M059J (cell line): ENCODE measurements at places on chromosomes 7 and 10. TPM values are rescaled to one million over a fixed set of nuclear protein-coding genes. Genes with fewer than 3 reads are reported as not detected.

DNA sequence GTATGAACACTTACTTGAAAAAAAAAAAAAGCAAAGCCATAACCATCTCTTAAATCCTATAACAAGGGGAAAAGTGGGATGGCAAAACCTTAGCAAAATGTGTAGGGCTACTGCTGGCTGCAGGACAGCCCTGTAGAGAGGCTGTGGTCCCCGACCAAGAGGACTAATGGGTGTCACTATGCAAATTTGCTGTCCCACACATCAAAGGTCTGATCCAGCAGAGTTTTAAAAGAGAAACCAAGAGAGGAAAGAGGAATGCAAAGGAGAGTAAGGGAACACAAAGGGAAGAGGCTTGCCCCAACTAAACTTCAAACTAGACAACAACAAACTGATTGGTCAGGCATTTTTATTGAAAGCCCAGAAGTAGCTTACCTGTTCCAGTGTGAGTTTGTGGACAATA, 3.1 kb upstream of the ZNRF2 start:
- no peak for DNase-seq

DNA sequence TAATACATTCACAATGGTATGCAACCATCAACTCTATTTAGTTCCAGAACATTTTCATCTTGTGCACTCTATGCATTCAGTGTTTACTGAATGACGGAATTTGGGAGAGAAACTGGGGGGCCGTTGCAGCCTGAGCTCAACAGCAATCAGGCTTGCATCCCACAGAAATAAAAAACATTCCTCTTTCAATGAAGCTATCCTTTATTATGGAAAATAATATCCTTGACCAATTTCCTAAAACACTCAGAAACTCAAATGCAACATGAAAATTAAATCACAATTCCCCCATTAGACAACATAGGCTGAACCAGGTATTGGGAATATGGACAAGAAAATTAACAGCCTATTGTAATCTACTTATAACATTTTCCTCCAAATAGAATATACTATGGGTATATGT, 6.3 kb upstream of the EXOC4 start:
- no peak for DNase-seq

GRCh38 chr7:98870121-98870651, 372 bp upstream of the TMEM130 start:
- peak; percentile 70 for DNase-seq

GRCh38 chr7:133051066-133051465, 30.8 kb downstream of the CHCHD3 start:
- peak; percentile 5 for DNase-seq

DNA sequence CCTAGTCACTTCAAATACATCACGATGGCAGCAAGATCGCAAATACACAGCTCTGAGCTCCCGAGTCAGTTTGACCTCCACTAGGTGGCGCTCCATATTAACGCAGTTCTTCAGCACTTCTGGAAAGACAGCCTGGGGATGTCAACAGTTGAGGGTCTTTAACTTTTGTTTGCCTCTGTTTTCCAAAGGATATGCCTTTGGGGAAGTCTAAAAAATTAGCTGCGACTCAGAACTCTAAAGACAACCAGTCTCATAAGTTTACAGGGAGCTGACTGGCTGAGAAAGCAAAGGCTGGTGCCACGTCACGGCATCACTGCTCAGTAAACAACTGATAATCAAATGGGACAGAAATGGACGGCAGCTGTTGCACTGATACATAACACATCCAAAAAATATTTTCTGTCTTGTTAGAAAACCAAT, 458.8 kb downstream of the SORCS1 start:
- peak; percentile 45 for DNase-seq

DNA sequence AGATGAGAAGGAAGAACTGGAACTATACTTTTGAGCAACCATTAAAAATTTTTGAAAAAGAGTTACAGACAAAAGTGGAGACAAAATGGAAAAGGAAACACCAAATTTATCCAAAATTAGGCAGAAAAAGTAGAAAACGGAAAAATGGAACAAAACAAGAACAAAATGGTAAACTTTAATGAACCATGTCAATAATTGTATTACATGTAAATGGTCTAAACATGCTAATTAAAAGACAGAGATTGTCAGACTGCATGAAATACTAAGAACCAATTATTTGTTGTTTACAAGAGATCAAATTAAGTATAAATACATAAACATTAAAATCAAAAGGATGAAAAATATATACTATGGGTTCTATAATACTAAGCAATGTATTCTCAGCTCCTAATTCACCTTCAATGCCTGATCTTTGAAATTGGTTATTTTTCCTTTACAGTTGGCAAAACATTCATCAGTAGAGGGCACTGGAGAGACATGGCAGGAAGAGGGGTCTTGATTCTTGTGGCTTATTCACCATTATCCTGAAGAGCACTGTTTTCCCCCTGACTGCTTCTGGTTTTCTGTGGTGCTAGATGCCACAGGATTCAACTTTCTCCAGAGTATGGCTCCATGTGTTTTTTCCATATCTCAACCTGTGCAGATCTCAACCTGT, 124.9 kb downstream of the ELFN1 start:
- DNase-seq = peak; percentile 15

GRCh38 chr7:113912876-113913275, 5.9 kb downstream of the PPP1R3A start:
- no peak for DNase-seq

GRCh38 chr7:22138106-22138505, 192.4 kb upstream of the CDCA7L start:
- no peak for DNase-seq

GRCh38 chr7:155737590-155737989, 74.7 kb downstream of the SHH start:
- no peak for DNase-seq

- DNase-seq = peak; percentile 34
Measured at GRCh38 chr7:45203936-45204445, 46.4 kb downstream of the RAMP3 start.

Gene GPR26
- total RNA-seq = not detected in 2 replicates

Gene TCAF2
- total RNA-seq = 2.3 and 3.9 TPM in 2 replicates

Gene GTF2IRD1
- total RNA-seq = 7.3 and 16.9 TPM in 2 replicates

Gene ANKRD61
- total RNA-seq = 1.2 TPM in 1 of 2 replicates, not detected in the other

Gene DNAH11
- total RNA-seq = 1.5 and 7.0 TPM in 2 replicates

Gene PNLIPRP1
- total RNA-seq = not detected in 2 replicates
